Skin of body (tissue), 3 donors: ENCODE measurements at places on chromosomes 6 and 20. TPM values are rescaled to one million over a fixed set of nuclear protein-coding genes. Genes with fewer than 3 reads are reported as not detected.

- no peak for DNase-seq
Observed at GRCh38 chr20:23029324-23029723, 5.8 kb upstream of the SSTR4 start.

DNA sequence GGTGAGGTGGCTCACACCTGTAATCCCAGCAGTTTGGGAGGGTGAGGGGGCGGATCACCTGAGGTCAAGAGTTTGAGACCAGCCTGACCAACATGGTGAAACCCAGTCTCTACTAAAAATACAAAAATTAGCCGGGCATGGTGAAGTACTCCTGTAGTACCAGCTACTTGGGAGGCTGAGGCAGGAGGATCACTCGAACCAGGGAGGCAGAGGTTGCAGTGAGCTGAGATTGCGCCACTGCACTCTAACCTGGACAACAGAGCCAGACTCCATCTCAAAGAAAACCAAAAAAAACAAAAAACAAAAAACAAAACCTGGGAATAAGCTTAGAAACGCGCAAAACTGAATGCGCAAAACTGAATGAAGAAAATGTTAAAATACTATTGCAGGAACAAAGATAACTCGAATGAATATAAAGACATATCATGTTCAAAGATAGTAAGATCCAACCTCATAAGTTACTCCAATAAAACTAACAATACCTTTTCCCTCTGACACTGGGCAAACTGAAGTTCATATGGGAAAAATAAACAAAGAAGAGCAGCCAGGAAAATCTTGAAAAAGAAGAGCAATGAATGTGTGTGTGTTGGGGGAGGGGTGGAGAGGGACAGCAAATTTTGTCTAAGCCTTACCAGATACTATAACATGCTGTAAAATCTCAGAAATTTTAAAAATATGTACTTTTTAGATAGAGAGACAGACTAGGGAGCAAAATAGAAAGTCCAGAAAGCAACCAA lies 101.0 kb upstream of the BEND3 start:
- DNase-seq: no peak

- DNase-seq: no peak
Observed at GRCh38 chr6:160348223-160349019, at the start of gene SLC22A3. Gene SLC22A3 (plus strand): TSS chr6:160348378. CDS start chr6:160348420, 42 bp downstream.

GRCh38 chr20:32232326-32232886 lies 24.7 kb downstream of the POFUT1 start:
- no peak for DNase-seq

BPIFB2 gene
- total RNA-seq: not detected

OR2B6 gene
- not detected for total RNA-seq
